ENCODE measurements at places on chromosomes 4 and X.
A peak's percentile ranks its signal among the peaks of the same experiment; 100 is the strongest.

- no peak for DNase-seq
These were observed 6.0 kb downstream of the GALNT7 start for GRCh38 chr4:173174594-173175012.

GRCh38 chr4:185794637-185795036 is 17.4 kb downstream of the SORBS2 start:
- DNase-seq: no peak

GRCh38 chr4:37889849-37890800 is 759 bp upstream of the TBC1D1 start:
- DNase-seq: peak; percentile 14

GRCh38 chrX:132565273-132565672 is 76.4 kb upstream of the MBNL3 start:
- no peak for DNase-seq

DNA sequence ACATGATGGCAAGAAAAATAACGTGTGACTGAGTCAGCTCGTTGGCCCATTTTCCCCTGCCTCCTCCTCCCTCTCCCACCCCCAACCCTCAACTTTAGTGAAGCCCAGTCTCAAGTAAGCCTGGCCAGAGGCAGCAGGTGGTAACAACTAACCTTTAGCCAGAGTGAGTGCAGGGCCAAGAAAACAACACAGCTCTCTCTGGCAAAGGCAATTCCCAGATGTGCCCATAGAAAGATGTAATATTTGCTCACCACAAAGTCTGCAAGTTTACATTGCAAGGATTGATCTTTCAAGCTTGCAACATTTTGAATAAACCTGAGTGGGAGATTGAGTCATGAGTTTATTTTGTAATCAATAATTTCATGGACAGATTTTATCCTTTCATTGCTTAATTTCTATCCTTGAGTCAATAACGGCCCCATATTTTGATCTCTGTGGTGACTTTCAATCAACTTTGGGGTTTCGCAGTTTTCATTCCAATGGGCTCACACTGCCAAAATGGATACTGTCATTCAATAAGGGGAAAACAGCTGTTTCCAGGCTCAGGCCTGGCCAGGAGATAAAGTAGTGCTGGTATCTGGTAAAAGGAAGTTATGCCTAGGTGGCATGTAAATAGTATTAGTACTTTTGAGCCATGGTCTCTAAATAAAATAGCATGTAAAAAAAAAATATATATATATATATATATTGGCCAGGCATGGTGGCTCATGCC is 130.7 kb upstream of the TMEM164 start:
- no peak for DNase-seq

DNA sequence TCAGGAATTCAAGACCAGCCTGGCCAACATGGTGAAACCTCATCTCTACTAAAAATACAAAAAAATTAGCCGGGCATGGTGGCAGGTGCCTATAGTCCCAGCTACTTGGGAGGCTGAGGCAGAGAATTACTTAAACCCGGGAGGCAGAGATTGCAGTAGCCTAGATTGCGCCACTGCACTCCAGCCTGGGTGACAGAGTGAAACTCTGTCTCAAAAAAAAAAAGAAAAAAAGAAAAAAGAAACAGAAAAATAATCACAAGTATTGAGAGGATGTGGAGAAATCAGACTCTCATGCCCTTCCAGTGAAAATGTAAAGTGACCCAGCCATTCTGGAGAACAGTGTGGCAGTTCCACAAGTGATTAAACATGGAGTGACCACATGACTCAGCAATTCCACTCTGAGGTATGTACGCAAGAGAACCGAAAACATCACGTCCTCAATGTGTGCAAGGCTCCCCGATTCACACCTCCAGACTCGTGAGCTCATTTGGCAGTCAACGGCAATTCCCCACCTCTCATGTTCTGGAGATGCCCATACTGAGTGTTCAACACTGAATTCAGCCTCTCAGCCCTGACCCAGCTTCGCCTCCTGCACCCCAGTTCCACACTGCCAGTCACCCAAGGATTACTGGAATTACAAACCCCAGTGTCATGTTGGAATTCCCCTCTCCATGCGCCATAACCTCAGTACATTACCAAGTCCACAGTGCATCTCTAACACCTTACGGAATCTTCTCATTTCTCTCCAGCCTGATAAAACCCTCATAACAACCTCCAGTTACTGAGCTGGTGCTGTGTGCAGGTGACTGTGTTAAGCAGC is 21.1 kb downstream of the ACOX3 start:
- DNase-seq: no peak

- no peak for DNase-seq
These were observed 90.4 kb upstream of the VCX3B start for GRCh38 chrX:8374041-8374825.

Measured in memory B cell (primary cell).